Stimulated activated CD4-positive, alpha-beta T cell treated with anti-CD3 and anti-CD28 coated beads, Interleukin-2, amount 100 ng/mL, for 48 hours (primary cell): ENCODE measurements at places on chromosomes 6 and 20.
A peak's percentile ranks its signal among the peaks of the same experiment; 100 is the strongest.

GRCh38 chr6:111406200-111406721 lies 76.8 kb downstream of the REV3L start:
- DNase-seq = no peak

- no peak for DNase-seq
Measured at GRCh38 chr6:128569732-128570679, 49.6 kb upstream of the PTPRK start.

- DNase-seq = no peak
Measured at GRCh38 chr6:18978337-18979128, 591.4 kb downstream of the RNF144B start.

DNA sequence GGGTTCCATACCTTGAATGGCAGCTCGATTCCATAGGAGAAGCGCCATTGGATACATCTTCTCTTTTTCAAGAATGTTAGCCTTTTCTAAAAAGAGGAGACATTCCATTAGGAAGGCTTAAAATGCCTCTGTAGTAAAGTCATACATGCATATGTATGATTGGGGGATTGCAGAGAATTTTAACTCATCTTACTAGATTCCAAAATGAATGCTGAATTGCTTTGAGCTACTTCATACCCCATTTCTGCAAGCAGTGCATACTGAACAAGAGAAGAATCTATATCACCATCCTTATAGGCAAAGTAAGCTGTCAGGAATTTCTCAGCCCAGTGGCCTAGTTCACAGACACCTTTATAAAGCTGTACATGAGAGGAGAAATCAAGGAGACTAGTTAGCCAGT lies 80.3 kb downstream of the NDUFAF5 start:
- no peak for DNase-seq

DNA sequence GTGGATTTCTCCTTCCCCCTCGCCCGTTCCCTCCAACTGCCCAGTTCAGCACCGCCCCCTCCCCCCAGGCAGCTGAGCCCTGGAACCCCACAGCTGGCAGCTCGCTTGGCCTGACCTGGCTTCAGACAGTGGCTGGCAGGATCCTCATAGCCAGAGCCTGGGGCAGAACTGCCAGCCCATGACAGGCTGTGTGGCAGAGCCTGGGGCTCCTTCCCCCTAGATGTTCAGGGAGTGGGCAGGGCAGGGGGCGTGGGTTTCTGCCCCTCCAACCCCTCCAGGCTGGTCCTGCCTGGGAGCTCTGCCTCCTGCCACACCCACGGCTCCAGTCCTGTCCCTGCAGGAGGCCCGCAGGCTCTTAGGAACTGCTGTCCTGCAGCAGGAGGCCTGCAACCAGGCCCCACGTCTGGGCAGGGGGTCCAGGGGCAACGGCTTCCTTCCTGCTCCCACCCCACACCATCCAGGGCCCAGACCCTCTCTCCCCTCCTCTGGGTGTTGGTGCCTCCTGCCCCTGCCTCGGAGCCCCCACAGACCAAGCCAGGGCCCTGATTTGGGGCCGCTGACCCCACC lies 9.6 kb upstream of the KCNQ2 start:
- DNase-seq = no peak

- DNase-seq = no peak
Measured at GRCh38 chr6:143205991-143206390, 145.3 kb downstream of the AIG1 start.

GRCh38 chr20:51249215-51249614 lies 226.3 kb upstream of the KCNG1 start:
- DNase-seq = no peak

DNA sequence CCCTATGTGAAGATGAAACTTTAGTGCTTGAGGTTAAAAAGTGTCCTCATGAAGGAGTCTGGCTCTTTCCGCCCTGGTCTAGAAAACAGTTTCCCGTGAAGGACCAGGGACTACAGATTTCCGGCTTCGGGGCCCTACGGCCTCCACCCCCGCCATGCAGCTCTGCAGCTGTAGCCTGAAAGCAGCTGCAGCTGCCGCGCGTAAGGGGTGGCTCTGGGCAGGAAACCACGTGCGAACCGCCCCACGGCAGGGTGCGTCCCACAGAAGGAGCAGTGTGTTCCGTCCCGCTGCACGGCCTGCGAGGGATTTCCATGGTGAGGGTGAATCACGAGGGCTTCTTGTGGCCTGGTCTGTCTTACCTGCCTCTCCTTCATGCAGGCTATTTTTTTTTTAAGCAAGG lies 117.0 kb downstream of the ERMARD start:
- DNase-seq = peak; percentile 29

GRCh38 chr6:154410619-154411072 lies 54.0 kb upstream of the IPCEF1 start:
- DNase-seq = peak; percentile 25

DNA sequence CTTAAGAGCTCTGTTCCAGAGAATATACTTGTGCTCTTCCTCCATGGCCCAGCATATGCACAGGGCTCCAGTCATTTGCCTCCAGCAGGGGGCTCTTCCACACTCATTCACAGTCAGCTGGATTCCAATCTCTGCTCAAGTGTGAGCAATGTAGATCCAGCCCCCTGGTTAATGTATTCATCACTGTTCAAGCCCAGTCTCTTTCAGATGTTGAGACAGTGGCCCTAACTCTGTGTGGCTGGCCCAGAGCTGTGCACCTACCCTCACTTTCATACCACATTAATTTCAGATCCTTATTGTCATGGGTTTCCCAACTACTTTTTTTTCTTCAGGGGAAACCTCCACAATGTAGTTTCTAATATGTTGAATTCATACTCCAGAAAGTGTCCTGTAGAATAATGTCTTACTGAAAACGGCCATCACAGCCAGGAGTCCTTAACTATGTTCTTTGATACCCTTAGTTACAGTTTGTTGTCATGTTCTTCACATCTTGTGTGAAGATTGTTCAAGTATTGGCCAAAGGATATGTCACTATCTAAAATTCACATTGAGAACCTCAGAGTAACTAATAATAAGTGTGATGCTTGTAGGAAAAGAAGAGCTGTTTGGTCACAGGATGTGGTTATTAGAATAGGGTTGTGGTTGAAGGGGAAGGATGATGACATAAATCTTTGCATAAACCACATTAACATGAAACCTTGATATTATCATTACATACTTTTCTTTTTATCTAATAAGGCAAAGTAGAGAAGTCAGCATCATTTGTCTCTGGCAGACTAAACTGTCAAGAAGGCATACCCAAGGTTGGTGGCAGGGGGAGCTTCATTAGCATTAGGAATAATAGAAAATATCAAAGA lies 14.4 kb upstream of the HLA-DQA1 start:
- peak; percentile 26 for DNase-seq

DNA sequence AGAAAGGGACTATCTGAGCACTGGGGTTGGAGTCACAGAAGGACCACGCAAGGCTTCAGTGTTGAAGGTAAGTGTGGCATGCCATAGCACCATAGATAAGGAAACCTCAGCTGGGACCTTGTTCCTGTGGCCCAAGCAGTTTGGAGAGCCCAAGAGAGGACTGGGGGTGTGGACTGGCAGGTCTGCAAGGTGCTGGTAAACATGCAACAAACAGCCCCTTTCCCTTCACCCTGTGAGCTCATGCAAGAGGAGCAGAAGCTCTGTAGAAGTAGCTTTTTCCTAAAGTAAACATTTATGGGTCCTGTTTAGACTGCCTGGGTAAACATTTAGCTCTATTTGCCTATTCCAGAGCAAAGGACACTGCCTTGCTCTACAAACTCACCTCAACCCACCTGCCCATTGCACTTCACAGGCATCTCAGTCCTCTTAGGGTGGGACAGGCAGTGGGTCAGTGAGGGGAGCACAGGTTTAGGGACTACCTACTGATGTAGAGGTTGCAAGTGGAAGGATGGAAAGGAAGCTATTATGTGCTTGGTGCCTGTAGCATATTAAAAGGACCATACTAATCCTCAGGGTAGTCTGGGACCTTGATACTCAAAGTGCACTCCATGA lies 12.0 kb downstream of the ZSCAN31 start:
- no peak for DNase-seq
